ENCODE measurements at places on chromosomes 4 and X. TPM values are rescaled to one million over a fixed set of nuclear protein-coding genes. Genes with fewer than 3 reads are reported as not detected.

TLR1 gene
- 0.25 TPM for total RNA-seq

RAP2C gene
- total RNA-seq: 28.6 TPM

CYLC1 gene
- total RNA-seq: not detected

EMCN gene
- total RNA-seq: not detected

CXorf65 gene
- 1.8 TPM for total RNA-seq

CSN1S1 gene
- not detected for total RNA-seq

PABPC1L2B gene
- not detected for total RNA-seq

USP17L21 gene
- total RNA-seq: not detected

PI4K2B gene
- total RNA-seq: 14.2 TPM

SATL1 gene
- total RNA-seq: not detected

GASK1B gene
- total RNA-seq: 1.1 TPM

DBET gene
- not detected for total RNA-seq

SPATA4 gene
- total RNA-seq: not detected

GABRQ gene
- total RNA-seq: 2.3 TPM

TRPC5OS gene
- total RNA-seq: not detected

DMRTC1 gene
- not detected for total RNA-seq

All from K562 (cell line).